ENCODE measurements at places on chromosomes 4 and X.

DNA sequence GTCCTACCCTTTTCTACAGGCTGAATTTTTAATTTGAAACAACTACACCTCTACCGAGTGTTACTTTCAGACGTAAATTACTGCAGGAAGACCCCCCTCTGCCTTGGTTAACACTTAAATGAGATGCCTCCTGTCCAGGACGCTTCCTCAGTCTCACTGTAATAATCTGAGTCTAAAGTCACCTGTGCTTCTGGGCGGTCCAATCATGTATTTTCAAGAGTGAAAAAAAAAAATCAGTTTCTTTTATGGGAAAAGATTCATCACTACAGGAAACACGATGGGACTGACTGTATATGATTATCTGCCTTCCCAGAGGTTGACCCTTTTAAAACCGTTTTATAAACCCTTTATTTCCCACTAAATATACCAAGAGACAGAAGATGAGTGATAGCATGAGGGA, 776 bp downstream of the RBM47 start:
- H3K4me1 ChIP-seq, result peaks cover 22% of the 10 kb centered on the region
- H3K27ac ChIP-seq, result peak overlapping the region; percentile 89
- H3K36me3 ChIP-seq, result peaks cover 5% of the 10 kb centered on the region
- H3K4me3 ChIP-seq, result peak overlapping the region; percentile 98

- H3K27me3 ChIP-seq, result peaks cover 1% of the 10 kb centered on the region
- DNase-seq, result no peak
- peaks cover 13% of the 10 kb centered on the region for H3K36me3 ChIP-seq
- no peak overlapping the region for H3K27ac ChIP-seq
- no peaks in the 10 kb centered on the region for H3K4me1 ChIP-seq
- no peak overlapping the region for H3K4me3 ChIP-seq
These were observed 36.9 kb downstream of the WDR17 start for GRCh38 chr4:176102414-176103063.

GRCh38 chr4:42112846-42113245, 39.6 kb downstream of the BEND4 start:
- H3K27ac ChIP-seq, result no peak overlapping the region
- H3K36me3 ChIP-seq, result peaks cover 20% of the 10 kb centered on the region
- no peaks in the 10 kb centered on the region for H3K27me3 ChIP-seq
- no peaks in the 10 kb centered on the region for H3K4me1 ChIP-seq
- DNase-seq, result no peak
- H3K4me3 ChIP-seq, result no peak overlapping the region

- DNase-seq, result peak; percentile 16
- peak overlapping the region; percentile 49 for H3K27ac ChIP-seq
- peak overlapping the region; percentile 96 for H3K4me3 ChIP-seq
These were observed 752 bp downstream of the FRAS1 start for GRCh38 chr4:78057600-78058550.

GRCh38 chrX:7247346-7247745, 99.4 kb upstream of the PUDP start:
- H3K27me3 ChIP-seq, result no peaks in the 10 kb centered on the region
- no peak overlapping the region for H3K27ac ChIP-seq
- H3K4me3 ChIP-seq, result no peak overlapping the region
- H3K36me3 ChIP-seq, result peaks cover 2% of the 10 kb centered on the region
- DNase-seq, result no peak
- peaks cover 6% of the 10 kb centered on the region for H3K4me1 ChIP-seq

DNA sequence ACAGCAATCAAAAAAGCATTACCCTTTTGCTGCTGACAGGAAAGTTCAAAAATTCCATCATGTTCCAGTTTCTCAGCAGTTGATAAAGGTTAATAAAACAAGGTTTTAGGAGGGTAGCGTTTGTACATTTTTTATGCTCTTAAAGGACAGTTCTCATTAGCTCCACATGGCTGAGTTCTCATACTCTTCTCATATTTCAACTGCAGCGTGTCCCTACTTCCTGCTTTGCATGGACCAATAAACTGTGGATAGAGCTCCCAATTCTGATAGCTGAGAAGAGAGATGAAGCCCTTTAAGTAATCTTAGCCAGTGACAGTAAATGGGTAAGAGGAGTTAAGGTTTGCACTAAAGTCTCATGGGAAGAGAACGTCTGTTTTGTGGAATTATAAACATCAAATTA, 53.5 kb downstream of the SPANXA2 start:
- no peak for DNase-seq
- no peak overlapping the region for H3K4me3 ChIP-seq
- H3K27me3 ChIP-seq, result no peaks in the 10 kb centered on the region
- no peaks in the 10 kb centered on the region for H3K4me1 ChIP-seq
- H3K36me3 ChIP-seq, result no peaks in the 10 kb centered on the region

- no peaks in the 10 kb centered on the region for H3K4me1 ChIP-seq
- no peak for DNase-seq
- H3K27ac ChIP-seq, result no peak overlapping the region
- H3K27me3 ChIP-seq, result no peaks in the 10 kb centered on the region
- H3K36me3 ChIP-seq, result no peaks in the 10 kb centered on the region
These were observed 265.4 kb upstream of the MAGEB18 start for GRCh38 chrX:25872786-25873185.
